ENCODE measurements at places on chromosomes 4 and X. TPM values are rescaled to one million over a fixed set of nuclear protein-coding genes. Genes with fewer than 3 reads are reported as not detected.

The ART3 gene
- total RNA-seq: not detected

DNA sequence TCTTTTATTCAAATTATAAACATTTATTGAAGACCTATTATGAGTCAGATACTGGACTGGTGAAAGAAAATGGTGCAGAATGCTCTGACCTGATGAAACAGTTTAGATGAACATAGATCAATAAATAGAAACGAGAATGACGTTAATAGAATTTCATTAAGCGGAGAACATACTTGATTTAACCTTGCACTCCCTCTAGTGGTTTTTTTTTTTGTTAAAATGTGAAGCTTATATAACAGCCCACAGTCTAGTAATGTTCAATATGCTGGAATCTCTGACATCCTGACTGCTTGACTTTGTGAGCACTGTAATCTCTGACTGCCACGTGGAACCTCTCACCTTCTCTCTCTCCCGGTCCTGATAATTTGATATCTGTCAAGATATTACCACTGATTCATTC is 32.3 kb downstream of the HDAC8 start:
- DNase-seq: no peak

GRCh38 chrX:867966-868647 is 237.5 kb downstream of the SHOX start:
- DNase-seq: no peak

The SORCS2 gene
- total RNA-seq: 0.68 TPM

The PNMA5 gene
- total RNA-seq: not detected

DNA sequence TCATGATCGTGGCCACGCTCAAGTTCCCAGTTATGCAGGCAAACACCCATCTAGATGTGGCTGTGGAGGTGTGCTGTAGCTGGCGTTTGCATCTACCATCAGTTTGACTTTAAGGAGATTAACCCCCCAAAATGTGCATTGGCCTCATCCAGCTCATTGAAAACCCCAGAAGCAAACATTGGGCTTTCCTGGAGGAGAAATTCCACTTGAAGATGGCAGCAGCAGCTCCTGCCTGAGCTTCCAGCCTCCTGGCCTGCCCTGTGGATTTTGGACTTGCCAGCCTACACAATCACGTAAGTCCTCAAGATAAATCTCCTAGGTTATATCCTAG is 30.2 kb upstream of the SLC25A6 start:
- DNase-seq: no peak

GRCh38 chr4:530017-530781 is 31.2 kb downstream of the PIGG start:
- no peak for DNase-seq

The ASB12 gene
- total RNA-seq: not detected

DNA sequence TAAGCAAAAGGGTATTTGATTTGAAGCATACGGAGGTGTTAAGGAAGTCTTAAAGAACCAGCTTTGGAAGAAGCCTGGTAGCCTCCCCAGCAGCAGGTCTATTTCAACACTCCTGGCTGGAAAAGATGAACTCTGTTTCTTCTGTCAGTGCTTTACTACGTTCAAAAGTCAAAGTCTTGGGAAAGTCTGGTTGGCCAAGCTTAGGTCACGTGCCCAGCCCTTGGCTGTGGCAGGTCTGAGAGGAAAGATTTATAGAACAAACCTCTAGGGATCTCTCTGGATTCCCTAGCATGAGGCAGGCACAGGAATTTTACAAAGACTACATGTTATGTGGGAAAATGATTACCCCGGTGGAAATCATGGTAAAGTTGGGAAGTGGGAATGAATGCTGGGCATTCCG is 8.6 kb upstream of the ARHGAP10 start:
- DNase-seq: no peak

GRCh38 chrX:45540181-45540580 is 339.5 kb upstream of the DIPK2B start:
- no peak for DNase-seq

The CCSER1 gene
- total RNA-seq: 1.5 TPM

GRCh38 chr4:26731351-26732035 is 129.1 kb upstream of the STIM2 start:
- DNase-seq: no peak

The DCAF8L2 gene
- not detected for total RNA-seq

DNA sequence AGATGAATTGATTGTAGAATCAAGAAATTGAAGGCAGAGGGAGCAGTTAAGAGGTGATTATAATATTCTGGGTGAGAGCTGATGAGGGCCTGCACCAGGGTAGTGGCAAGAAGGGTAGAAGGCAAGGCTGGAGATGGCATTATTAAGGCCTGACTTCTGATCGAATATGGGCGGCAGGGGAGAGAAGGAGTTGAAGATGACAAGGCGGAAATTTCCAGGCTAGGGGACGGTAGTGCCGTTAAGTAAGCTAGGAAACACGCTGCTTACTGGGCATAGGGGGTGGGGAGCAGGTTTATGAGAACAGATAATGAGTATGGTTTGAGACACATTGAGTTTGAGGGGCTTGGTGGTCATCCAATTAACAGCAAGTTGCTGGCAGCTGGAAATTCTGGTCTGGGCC is 19.5 kb downstream of the BCORL1 start:
- DNase-seq: no peak

The MAOA gene
- total RNA-seq: 85.1 TPM

Measured in thoracic aorta (tissue), 2 donors.